ENCODE measurements at places on chromosomes 1 and 21.
A peak's percentile ranks its signal among the peaks of the same experiment; 100 is the strongest.

DNA sequence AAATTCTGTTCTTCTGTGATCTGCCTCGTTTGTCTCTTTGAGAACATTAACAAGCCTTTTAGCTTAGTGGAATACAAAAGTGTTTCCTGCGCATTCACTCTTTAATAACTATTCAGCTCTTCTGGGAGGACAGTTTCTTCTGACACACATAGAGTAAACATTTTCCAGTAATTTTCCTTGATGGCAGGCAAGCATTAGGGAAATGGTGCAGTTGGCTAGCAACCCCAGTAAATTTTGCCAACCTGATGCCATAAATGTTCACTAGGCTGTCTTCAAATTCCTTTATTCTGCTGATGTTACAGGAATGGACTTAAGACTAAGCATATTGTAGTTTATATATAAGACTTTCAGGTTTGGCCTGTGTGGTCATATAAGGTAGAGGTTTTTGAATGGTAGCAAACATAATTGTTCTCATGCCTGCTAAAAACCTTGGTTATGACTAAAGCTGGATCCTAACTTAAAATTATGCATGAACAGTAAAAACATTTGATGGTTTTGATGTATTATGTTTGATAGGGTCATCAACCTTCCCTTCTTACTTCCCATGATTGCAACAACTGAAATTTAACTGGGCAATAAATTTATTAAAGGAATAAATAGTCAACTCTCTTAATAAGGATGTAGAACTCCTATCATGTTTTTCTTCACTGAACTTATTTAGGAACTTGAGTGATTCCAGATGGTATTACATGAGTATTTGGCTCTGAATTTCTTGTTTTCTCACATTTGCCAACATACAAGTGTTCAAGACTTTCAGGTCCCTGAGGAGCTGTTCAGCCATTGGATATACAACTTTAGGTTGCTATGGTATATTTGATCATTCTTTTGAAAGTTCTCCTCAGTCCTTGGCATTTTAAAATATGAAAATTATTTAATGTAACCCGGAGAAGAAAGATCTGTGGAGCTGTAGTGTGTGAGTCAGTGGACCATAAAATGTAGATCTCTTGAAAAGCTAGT lies 223.4 kb downstream of the FMN2 start:
- no peak for DNase-seq

GRCh38 chr21:42570841-42571387 lies 57.3 kb downstream of the SLC37A1 start:
- DNase-seq, result no peak

GRCh38 chr1:230292689-230293389 lies 133.3 kb downstream of the PGBD5 start:
- no peak for DNase-seq

GRCh38 chr1:165161130-165161529 lies 195.4 kb downstream of the LMX1A start:
- peak; percentile 78 for DNase-seq

All from COLO829 (cell line).